Activated CD8-positive, alpha-beta memory T cell treated with anti-CD3 and anti-CD28 coated beads for 4 hours (primary cell): ENCODE measurements at places on chromosomes 1 and 21.

DNA sequence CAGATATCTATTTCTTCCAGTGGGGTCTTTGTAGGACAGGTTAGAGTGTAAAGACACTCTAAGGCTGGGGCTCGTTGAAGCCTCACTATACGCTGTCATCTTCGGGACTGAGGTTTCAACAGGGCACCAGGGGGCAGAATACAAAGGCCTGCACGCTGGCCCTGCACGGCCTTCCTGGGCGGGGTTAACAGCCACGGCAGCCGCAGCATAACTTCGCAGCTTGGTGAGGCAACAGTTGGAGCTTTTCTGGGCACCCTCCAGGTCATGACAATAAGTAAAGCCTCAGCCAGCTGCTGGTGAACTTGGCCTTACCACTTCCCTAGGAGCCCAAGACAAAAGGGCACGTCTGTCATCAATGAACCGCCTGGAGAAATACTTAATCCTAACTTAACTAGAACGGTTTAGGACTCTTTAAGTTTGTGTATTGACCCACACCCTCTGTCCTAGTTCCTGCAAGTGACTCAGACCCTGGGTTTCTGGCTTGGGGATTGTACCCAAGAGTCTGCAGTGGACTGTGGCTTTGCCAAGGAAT lies 2.3 kb upstream of the RUNX1 start:
- peak; percentile 72 for DNase-seq

GRCh38 chr1:236426215-236426614 lies 32.1 kb downstream of the EDARADD start:
- no peak for DNase-seq

- DNase-seq: no peak
Measured at GRCh38 chr1:223340637-223341036, 23.3 kb downstream of the SUSD4 start.

GRCh38 chr1:6957341-6957740 lies 172.1 kb downstream of the CAMTA1 start:
- no peak for DNase-seq

GRCh38 chr1:164699815-164700491 lies 141.0 kb downstream of the PBX1 start:
- DNase-seq: no peak

GRCh38 chr1:109501644-109502363 lies 7.7 kb downstream of the AMIGO1 start:
- no peak for DNase-seq

- DNase-seq: no peak
Measured at GRCh38 chr21:26099610-26100219, 70.9 kb downstream of the APP start.

GRCh38 chr1:98565951-98566350 lies 95.6 kb upstream of the SNX7 start:
- no peak for DNase-seq

GRCh38 chr1:91647061-91647460 lies 146.4 kb downstream of the CDC7 start:
- DNase-seq: no peak

GRCh38 chr1:154454386-154455120 lies 47.5 kb upstream of the TDRD10 start:
- DNase-seq: no peak

GRCh38 chr1:247390116-247390791 lies 25.7 kb upstream of the NLRP3 start:
- DNase-seq: peak; percentile 65

DNA sequence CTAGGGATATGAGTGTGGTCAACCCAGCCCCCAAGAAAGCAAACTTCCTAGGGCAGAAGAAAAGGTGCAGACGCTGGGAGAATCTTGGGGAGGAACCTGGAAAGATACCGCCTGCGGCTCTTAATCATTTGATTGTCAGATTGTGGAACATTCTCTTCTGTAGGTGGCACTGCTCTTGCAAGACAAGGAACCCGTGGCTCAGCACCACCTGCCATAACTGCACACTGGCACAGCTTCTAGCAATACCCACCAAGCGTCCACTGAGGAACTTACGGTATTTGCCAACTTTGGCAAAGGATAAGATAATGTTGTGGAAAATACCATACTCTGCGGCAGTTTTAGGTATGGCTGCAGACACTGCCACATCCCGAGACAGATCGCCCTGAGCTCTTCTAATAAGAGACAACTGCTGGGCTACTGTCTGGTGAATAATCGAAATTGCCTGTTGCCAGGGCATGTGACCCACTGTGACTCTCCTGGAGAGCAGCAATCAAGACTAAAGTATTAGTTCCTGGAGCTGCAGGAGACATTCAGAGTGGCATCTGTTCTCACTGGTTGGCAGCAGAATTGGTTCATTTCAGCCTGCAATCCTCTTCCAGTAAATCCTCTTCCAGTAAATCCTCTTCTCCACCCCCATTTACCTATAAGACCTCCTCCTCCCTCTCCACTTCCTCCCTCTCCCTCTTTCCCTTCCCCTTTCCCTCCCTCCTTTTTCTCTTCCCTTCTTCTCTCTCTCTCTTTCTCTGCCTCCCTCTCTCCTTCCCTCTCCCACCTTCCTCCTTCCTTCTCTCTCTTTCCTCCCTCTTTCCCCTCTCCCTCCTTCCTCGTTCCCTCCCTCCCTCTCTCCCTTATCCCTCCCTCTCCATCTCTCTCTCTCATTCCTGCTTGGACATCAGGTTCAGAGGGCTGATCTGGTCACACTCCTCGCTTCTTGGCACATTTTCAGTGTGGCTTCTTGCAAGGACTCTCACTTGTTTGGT lies 49.7 kb upstream of the B3GALT5 start:
- DNase-seq: no peak

- DNase-seq: peak; percentile 12
Measured at GRCh38 chr1:161440312-161440894, 64.9 kb upstream of the FCGR2A start.

DNA sequence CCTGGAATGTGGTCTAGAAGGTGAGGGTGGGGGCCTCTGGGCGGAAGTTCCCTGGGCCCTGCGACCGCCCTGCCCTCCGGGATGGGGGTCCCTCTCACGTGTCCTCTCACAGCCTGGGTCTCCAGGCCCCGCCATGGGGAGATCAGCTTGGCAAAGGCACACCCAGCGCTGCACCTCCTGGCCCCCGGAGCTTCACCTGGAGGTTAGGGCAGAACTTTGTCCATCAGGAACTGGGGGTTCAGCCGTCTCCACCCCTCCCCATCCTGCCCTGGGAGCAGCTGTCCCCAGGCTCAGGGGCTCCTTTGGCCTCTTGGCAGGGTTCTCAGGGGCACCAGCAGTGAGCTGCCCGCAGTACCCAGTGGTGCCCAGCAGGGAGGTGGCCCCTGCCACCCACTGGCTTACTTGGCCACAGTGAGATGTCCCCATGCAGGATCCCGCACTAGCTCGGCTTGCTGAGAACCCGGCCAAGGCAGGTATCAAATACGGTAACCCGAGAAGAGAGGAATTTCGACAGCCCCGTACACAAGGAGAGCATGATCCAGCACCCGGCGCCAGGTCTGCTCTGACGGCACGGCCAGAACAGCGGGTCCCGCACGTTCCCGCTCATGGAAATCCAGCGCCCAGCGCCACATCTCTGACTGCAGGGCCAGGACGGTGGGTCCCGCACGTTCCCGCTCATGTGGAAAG lies 36.7 kb downstream of the RRP1 start:
- DNase-seq: no peak

DNA sequence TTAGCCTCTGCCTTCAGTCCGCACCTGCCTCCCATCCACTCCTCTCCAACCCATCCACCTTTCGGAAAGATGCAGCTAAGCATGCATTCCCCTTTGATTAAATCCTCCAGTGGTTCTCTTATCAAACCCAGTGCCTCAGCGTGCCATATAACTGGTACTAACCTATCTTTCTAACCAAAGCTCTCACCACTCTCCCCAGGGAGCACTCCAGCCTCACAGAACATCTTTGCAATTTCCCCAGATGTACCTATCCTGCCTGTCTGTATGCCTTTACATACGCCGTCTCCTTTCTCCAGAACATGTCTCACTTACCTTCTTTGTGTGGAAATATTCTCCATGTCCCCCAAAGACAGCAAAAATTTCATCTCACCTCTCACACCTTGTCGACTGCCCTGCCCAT lies 80.0 kb downstream of the SLC25A24 start:
- no peak for DNase-seq

DNA sequence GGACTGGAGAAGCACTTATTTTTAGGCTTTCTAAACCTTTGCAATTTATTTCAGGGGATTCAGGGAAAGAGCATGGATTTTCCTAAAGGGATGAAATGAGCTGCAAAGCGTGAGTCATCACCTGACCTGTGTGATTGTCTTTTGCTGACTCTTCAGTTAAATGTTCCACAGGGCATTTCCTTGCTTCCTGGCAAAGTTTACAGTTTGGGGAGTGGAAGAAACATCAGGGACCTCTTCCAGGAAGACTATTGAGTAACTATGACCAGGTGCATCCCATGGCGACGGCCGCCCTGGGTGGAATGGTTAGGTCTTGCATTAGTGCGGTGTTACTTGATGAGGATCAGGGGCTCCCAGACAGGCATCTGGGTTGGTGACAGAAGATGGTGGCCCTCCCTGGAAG lies 79.5 kb upstream of the SIPA1L2 start:
- DNase-seq: no peak

DNA sequence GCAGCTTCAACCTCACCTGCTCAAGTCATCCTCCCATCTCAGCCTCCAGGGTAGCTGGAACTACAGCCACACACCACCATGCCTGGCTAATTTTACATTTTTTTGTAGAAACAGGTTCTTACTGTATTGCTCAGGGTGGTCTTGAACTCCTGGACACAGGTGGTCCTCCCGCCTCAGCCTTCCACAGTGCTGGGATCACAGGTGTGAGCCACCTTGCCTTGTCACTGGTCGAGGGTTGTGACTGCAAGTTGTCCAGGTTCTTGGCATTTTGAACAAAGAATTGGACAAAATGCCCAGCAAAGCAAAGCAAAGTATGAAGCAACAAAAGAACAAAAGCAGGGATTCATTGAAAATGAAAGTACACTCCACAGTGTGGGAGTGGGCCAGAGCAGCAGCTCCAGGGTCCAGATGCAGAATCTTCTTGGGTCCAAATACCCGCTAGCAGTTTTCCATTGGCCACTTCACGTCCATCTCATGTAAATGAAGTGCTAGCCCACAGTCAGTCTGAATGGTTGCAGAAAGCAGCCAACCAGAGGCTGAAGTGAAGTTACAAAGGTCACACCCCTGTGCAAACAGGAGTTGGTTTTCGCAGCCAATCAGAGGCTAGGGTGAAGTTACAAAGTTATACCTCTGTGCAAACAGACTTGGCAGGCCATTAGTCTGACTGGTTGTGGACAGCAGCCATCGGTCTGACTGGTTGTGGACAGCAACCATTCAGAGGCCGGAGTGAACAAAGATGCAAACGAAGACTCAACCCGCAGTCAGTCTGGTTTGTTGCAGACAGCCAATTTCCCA lies 109.5 kb upstream of the KIF26B start:
- DNase-seq: no peak

DNA sequence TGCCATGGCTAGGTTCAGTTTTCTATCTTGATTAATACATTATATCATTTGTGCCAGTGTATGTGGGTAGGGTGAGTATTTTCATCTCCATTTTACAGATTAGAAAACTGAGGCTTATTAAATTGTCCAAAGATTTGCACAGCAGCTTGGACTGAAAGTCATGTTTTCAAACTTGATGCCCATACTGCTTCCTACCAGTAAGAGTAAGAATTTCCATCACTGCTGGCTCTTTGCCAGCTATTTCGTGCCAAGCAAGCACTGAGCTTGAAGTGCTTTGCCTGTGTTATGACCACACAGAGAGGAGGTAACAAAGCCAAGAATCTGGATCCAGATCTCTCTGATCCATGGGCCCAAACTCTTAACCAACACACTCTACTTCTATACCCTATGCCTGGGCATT lies 295.0 kb downstream of the VAV3 start:
- DNase-seq: no peak

DNA sequence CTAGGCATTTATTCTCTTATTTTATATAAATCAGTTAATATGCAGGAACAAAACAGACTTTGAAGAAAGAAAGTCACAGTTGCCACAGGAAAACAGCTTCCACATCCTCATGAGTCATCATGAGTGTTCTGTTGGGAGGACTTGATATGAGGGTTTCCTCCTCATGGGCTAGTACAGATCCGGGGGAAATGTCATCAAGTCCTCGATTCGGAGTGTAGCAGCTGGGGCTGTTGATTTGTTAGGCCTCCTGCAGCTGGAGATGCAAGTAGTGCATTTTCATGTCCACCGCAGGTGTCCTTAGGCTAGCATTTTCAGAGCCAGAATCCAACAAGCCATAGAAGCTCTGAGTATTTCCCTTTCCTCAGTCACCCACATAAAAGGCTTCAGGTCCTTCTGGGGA lies 36.7 kb downstream of the ADAM30 start:
- no peak for DNase-seq

GRCh38 chr21:26188422-26188821 lies 17.9 kb upstream of the APP start:
- DNase-seq: no peak

DNA sequence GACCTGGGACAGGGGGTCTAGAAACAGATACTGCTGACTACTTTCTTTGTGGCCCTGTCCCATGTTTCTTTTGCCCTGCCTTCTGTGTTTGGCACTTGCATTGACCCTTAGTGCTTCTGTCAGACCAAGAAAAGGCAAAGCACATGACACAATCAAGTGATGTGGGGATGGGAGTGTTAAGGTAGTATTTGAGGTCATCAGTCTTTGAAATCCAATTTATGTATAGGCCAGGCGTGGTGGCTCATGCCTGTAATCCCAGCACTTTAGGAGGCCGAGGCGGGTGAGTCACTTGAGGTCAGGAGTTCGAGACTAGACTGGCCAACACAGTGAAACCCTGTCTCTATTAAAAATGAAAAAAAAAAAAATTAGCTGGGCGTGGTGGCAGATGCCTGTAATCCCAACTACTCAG lies 26.0 kb downstream of the SERBP1 start:
- no peak for DNase-seq

GRCh38 chr21:25391777-25392176 lies 215.5 kb downstream of the MRPL39 start:
- no peak for DNase-seq

GRCh38 chr1:55359611-55360010 lies 144.4 kb upstream of the USP24 start:
- DNase-seq: no peak

DNA sequence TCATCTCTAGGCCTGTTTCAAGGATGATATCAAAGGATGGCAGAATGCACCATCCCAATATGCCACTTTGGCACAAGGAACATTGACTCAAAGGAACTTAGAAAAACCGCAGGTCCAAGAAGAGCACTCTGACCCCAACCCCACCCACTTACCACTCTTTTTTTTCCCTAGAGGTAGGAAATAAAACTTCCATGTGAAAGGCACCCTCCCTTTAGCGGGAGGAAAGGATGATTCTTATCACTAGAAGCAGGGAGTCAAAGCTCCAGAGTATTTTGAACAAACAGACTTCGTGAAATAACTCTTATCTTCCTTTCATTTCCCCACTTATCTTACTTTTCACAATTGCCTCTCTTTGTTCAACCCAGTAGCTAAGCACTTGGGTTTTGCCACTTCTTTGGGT lies 22.2 kb downstream of the PSMG1 start:
- no peak for DNase-seq

- DNase-seq: no peak
Measured at GRCh38 chr21:31889460-31889859, 16.6 kb downstream of the HUNK start.

GRCh38 chr21:39125752-39126485 lies 57.3 kb downstream of the PSMG1 start:
- DNase-seq: no peak

- no peak for DNase-seq
Measured at GRCh38 chr21:39533545-39534380, 79.0 kb upstream of the B3GALT5 start.

GRCh38 chr1:150730130-150730721 lies 9.5 kb upstream of the HORMAD1 start:
- DNase-seq: no peak

- DNase-seq: no peak
Measured at GRCh38 chr1:199861020-199861795, 166.3 kb upstream of the NR5A2 start.

- no peak for DNase-seq
Measured at GRCh38 chr1:197915862-197916499, 1.2 kb upstream of the LHX9 start.
